ENCODE measurements at places on chromosomes 5 and 9.

DNA sequence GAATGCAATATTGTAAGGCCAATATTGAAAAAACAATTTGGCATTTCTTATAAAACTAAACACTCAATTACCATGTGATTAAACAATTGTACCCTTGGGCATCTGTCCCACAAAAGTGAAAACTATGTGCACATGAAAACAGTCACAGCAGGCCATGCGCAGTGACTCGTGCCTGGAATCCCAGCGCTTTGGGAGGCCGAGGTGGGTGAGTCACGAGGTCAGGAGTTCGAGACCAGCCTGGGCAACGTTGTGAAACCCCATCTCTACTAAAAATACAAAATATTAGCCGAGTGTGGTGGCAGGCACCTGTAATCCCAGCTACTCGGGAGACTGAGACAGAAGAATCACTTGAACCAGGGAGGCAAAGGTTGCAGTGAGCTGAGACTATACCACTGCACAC, 343.7 kb downstream of the DMRTA1 start:
- no peaks in the 10 kb centered on the region for H3K27me3 ChIP-seq
- no peak for DNase-seq
- H3K4me3 ChIP-seq = no peak overlapping the region

- no peaks in the 10 kb centered on the region for H3K4me1 ChIP-seq
- no peak overlapping the region for H3K27ac ChIP-seq
- no peaks in the 10 kb centered on the region for H3K36me3 ChIP-seq
Observed at GRCh38 chr5:3809455-3809854, 213.8 kb downstream of the IRX1 start.

- no peak overlapping the region for H3K4me3 ChIP-seq
- no peak overlapping the region for H3K27ac ChIP-seq
Observed at GRCh38 chr5:141529002-141529401, 40.1 kb downstream of the PCDHGC5 start.

GRCh38 chr5:63553073-63553472, 409.2 kb downstream of the HTR1A start:
- H3K36me3 ChIP-seq = no peaks in the 10 kb centered on the region
- no peak overlapping the region for H3K4me3 ChIP-seq
- DNase-seq = no peak
- peaks cover 4% of the 10 kb centered on the region for H3K4me1 ChIP-seq
- no peak overlapping the region for H3K27ac ChIP-seq
- H3K27me3 ChIP-seq = no peaks in the 10 kb centered on the region

DNA sequence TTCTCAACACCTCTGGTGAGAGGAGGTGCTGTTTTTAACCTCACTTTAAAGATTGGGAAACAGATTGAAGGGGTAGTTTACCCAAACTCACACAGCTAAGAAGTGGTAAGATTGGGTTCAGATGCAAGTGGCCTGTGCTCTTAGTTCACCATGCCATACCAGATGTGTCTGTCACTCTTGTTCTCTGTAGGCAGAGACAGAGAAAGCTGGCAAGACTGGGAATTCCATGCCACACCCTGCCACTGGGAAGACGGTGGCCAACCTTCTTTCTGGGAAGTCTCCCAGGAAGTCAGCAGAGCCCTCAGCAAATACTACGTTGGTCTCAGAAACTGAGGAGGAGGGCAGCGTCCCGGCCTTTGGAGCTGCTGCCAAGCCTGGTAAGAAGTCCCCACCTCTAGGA, 11.0 kb downstream of the TCOF1 start:
- DNase-seq = no peak
- H3K27me3 ChIP-seq = no peaks in the 10 kb centered on the region
- H3K27ac ChIP-seq = no peak overlapping the region
- H3K4me1 ChIP-seq = no peaks in the 10 kb centered on the region
- peaks cover 17% of the 10 kb centered on the region for H3K36me3 ChIP-seq

GRCh38 chr9:127805620-127806019, 2.9 kb downstream of the FPGS start:
- no peak overlapping the region for H3K4me3 ChIP-seq
- no peaks in the 10 kb centered on the region for H3K27me3 ChIP-seq
- DNase-seq = no peak

DNA sequence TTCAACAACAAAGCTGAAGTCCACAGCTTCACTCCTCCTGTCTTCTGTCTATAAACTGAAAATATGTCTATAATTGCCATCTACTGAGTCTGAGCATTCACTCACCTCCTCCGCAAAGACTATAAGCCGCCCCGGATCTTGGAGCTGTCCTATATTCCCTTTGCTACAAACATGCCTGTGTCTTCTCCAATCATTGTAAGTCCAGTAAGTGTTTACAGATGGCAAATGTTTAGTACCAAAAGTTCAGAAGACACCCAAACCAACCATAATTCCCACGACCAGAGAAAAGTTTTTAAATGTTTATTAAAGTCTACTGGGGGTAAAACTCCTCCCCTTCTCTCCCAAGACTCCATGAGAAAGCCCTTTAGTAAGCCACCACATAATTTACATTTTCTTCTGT, 80.9 kb downstream of the EBF1 start:
- DNase-seq = no peak
- peaks cover 9% of the 10 kb centered on the region for H3K27me3 ChIP-seq
- no peak overlapping the region for H3K27ac ChIP-seq
- H3K4me1 ChIP-seq = peaks cover 2% of the 10 kb centered on the region

- no peaks in the 10 kb centered on the region for H3K36me3 ChIP-seq
- peaks cover 62% of the 10 kb centered on the region for H3K27me3 ChIP-seq
- H3K27ac ChIP-seq = no peak overlapping the region
- H3K4me1 ChIP-seq = no peaks in the 10 kb centered on the region
Observed at GRCh38 chr5:2191972-2192371, 309.2 kb upstream of the IRX4 start.

DNA sequence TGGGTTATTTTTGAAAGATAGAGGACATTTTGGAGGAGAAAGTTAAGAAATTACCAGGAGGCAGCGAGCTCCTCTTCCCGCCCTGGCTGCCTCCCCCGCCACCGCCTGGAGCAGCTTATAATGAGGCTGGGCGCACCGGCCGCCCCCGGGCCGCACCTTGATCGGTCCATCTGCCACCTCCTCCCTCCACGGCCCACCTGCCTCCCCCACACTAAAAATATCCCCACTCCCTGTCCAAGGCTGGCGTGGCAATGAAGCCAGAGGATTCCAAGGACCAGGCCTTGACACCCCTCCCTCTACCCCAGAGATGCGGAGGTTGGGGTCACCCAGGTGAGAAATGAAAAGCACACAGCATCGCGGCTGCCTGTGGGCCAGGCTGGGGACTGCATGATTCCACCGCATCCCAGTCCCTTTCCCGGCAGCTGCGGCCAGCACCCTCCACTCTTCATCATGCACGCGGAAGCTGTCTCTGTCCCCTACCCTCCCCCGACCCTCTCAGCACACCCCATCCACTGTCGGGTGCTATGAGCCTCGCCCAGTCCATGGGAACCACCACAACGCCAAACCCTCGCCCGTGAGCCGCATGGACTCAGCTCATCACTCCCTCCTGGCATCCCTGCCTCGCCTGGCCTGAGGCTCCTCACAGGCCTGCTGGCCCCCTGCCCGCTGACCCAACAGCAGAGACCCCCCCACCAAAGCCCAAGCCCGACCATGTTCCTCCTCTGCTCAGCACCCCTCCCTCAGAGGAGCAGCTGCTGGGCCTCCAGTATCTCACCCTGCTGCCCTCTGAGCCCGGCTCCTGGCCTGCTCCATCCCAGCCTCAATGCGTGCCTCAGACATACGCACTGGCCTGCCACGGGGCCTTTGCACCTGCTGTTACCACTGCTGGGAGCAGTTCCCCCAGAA, 50.0 kb downstream of the SARDH start:
- H3K4me3 ChIP-seq = no peak overlapping the region
- no peaks in the 10 kb centered on the region for H3K27me3 ChIP-seq
- peaks cover 21% of the 10 kb centered on the region for H3K4me1 ChIP-seq
- DNase-seq = no peak
- no peaks in the 10 kb centered on the region for H3K36me3 ChIP-seq
- no peak overlapping the region for H3K27ac ChIP-seq

- H3K27me3 ChIP-seq = peaks cover 14% of the 10 kb centered on the region
- no peaks in the 10 kb centered on the region for H3K36me3 ChIP-seq
- no peak overlapping the region for H3K4me3 ChIP-seq
- peaks cover 9% of the 10 kb centered on the region for H3K4me1 ChIP-seq
- DNase-seq = no peak
- H3K27ac ChIP-seq = no peak overlapping the region
Observed at GRCh38 chr5:145858959-145859358, 13.9 kb downstream of the GRXCR2 start.

DNA sequence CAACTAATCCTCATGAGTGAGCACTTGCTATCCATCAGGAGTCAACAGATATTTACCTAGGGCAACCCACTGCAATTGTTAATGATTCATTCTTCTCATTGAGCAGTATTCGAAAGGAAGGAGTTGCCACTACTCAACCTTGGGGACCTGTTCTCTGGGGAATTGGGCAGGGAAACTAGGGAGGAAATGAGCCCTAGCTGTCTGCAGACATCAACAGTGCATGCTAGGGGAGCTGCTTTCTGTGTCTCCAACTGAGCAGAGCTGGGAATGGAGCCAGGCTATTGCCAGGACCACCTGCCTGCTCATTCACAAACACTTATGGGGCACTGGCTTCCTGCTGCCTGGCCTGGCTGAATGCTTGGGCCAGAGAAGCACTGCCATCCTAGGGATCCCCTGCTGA, 183.4 kb downstream of the TMEM38B start:
- no peaks in the 10 kb centered on the region for H3K36me3 ChIP-seq
- DNase-seq = no peak
- H3K27ac ChIP-seq = no peak overlapping the region
- H3K4me3 ChIP-seq = no peak overlapping the region

DNA sequence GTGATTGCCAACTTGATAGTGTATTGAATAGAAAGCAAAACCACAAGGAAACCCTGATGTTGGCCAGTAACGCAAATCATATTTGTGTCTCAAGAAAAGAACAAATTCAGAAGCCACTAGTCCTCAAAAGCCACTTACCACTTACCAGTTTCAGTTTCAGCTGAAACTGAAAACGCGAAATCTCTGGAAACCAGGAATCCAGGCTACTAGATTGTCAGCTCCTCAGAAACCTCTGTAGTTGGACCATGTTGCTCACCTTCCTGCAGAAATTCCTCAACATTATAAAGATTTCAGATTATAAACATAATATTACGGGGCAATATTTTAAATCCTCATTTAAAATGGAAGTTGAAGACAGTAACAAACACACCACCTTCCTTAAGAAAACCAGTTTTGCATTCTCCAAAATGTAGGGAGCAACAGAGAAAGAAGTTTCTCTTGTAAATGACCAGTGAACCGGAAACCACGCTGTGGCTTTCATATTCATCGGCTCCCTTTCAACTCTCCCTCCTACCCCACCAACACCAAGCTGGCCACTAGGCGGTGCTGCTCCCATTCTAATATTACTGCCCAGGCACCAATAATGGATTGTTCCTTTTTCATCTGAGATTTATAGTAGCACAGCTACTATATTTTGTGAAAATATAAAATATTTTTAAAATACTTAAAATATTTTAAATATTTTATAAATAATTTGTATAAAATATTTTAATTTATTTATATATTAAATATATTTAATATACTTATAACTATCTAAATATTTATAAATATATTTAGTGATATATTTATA, 8.7 kb upstream of the TMED7 start:
- H3K4me1 ChIP-seq = peaks cover 8% of the 10 kb centered on the region
- DNase-seq = peak; percentile 82
- no peaks in the 10 kb centered on the region for H3K36me3 ChIP-seq
- H3K27me3 ChIP-seq = peaks cover 5% of the 10 kb centered on the region
- H3K4me3 ChIP-seq = peak overlapping the region; percentile 4

GRCh38 chr5:78672154-78672553, 23.6 kb upstream of the LHFPL2 start:
- H3K27ac ChIP-seq = no peak overlapping the region
- peaks cover 4% of the 10 kb centered on the region for H3K4me1 ChIP-seq
- no peaks in the 10 kb centered on the region for H3K36me3 ChIP-seq
- peaks cover 24% of the 10 kb centered on the region for H3K27me3 ChIP-seq

- no peak overlapping the region for H3K4me3 ChIP-seq
- DNase-seq = no peak
- H3K27ac ChIP-seq = peak overlapping the region; percentile 10
- H3K4me1 ChIP-seq = peaks cover 18% of the 10 kb centered on the region
- H3K36me3 ChIP-seq = no peaks in the 10 kb centered on the region
Observed at GRCh38 chr9:123338710-123339665, 17.0 kb upstream of the CRB2 start.

- peaks cover 3% of the 10 kb centered on the region for H3K36me3 ChIP-seq
- H3K4me1 ChIP-seq = peaks cover 6% of the 10 kb centered on the region
- no peak for DNase-seq
- peaks cover 39% of the 10 kb centered on the region for H3K27me3 ChIP-seq
- no peak overlapping the region for H3K27ac ChIP-seq
Observed at GRCh38 chr5:56330167-56330566, 97.0 kb upstream of the ANKRD55 start.

DNA sequence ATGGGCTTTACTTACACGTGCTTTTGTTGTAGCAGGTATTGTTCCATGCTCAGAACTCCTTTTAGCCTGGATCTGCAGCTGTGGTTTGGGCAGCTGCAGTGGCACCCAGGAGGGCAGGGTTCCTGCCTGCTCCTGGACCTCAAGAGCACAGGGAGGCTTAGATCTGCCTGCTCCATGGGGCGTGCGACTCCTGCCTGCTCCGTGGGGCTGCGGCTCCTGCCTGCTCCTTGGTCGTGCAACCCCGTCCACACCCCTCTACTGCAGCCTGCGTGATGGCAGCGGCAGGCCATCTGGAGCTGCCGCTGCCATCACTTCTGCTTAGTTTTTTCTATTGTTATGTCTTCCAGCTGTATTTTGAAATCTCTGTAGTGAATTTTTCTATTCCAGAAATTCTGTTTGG, 11.7 kb upstream of the UGT3A2 start:
- no peak overlapping the region for H3K4me3 ChIP-seq
- H3K4me1 ChIP-seq = peaks cover 5% of the 10 kb centered on the region
- H3K36me3 ChIP-seq = no peaks in the 10 kb centered on the region
- no peak for DNase-seq
- H3K27me3 ChIP-seq = no peaks in the 10 kb centered on the region

DNA sequence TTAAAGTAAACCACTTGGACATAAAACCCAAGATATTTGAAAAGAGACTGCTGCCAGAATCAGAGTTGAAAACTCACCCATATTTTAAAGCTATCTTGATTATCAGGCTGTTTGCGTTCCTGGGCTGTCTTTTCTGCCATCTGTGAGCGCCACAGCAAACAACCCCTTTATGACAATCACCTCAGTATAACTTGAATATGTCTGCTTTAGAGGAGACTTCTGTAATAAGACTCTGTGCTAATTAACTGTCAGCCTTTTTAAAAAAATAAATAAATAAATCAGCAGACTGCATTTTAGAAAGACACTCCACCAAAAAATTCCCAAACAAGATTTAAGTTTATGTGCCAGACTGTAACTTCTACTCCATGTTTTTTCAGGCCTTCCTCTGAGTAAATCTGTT, 375.7 kb upstream of the CCNH start:
- no peaks in the 10 kb centered on the region for H3K36me3 ChIP-seq
- peaks cover 6% of the 10 kb centered on the region for H3K4me1 ChIP-seq
- H3K27me3 ChIP-seq = peaks cover 10% of the 10 kb centered on the region
- H3K4me3 ChIP-seq = no peak overlapping the region
- H3K27ac ChIP-seq = no peak overlapping the region
- DNase-seq = no peak

GRCh38 chr5:62486672-62487071, 74.1 kb downstream of the IPO11 start:
- no peaks in the 10 kb centered on the region for H3K27me3 ChIP-seq
- H3K36me3 ChIP-seq = peaks cover 10% of the 10 kb centered on the region
- no peak for DNase-seq
- H3K27ac ChIP-seq = no peak overlapping the region
- H3K4me1 ChIP-seq = peaks cover 8% of the 10 kb centered on the region
- H3K4me3 ChIP-seq = no peak overlapping the region

- H3K4me3 ChIP-seq = no peak overlapping the region
- no peak for DNase-seq
- H3K27me3 ChIP-seq = no peaks in the 10 kb centered on the region
- peaks cover 18% of the 10 kb centered on the region for H3K4me1 ChIP-seq
Observed at GRCh38 chr9:69097064-69097463, 61.5 kb downstream of the FXN start.

Measured in progenitor cell of endocrine pancreas (in vitro differentiated cells).